ENCODE measurements at places on chromosomes 2 and 18.

DNA sequence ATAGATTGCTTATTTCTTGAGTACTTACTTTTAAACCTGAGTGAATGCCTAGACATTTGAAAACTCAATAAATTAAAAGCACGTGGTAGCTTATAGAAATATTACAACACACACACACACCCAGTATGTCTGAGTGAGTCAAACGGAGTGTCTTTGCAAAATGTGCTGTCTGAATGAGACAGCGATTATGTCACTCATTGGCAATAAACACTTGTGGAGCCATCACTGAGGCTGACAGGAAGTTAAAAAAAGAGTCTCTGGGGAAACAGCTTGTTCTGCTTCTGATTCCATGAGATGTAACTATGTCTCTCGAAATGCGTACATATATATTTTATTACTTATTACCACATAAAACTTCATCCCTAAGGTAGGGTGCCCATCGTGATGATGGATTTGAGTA lies 22.3 kb upstream of the VPS4B start:
- DNase-seq: no peak

- no peak for DNase-seq
Observed at GRCh38 chr18:70994116-70994515, 705.3 kb downstream of the SOCS6 start.

- DNase-seq: no peak
Observed at GRCh38 chr18:13239171-13239956, 20.8 kb downstream of the LDLRAD4 start.

DNA sequence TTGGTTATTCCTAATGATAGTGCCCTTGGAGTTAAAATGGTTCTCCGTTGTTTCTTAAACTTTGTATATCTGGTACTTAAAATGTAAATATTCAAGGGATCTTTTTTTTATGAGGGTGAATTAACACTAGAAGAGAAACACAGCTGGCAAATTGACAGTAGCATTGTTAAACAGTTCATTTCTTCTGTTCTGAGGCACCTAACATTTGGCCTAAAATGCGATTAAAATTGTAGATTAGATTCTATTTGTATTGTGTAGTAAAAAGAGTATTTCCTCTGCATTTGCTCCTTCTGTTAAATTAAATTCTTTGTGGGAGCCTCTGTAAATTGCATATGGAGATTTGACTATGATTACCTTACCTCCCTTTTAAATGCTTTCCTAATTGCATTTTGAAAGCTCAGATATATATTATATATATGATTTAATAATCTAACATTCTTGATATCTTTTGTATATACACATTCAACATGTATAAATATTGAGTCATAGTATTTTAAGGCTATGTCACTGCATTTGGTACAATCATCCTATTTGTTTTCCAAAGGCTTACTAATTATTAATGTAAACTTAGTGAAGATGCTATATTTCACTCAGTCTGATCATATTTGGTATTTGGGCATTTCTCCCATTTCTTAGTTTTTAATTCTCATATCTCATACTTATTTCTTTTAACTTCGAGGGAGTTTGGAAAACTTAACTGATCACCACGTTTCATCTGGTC lies 124.4 kb downstream of the AGPS start:
- no peak for DNase-seq

- DNase-seq: no peak
Observed at GRCh38 chr2:117523267-117523666, 291.2 kb upstream of the DDX18 start.

DNA sequence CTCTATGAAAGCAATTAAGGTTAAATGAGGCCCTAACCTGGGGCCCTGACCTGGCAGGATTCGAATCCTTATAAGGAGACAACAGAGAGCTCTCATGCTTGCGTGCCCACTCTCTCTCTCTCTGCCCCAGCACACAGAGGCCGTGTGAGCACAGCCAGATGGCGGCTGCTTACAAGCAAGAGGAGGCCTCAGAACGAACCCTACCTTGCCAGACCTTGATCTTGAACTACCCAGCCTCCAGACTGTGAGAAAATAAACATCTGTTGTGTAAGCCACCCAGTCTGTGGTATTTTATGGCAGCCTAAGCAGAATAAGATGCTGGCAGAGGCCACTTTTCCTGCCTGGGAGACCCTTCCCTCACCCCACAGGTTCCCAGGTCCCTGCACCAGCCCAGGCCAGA lies 5.2 kb upstream of the UBE2F start:
- no peak for DNase-seq

DNA sequence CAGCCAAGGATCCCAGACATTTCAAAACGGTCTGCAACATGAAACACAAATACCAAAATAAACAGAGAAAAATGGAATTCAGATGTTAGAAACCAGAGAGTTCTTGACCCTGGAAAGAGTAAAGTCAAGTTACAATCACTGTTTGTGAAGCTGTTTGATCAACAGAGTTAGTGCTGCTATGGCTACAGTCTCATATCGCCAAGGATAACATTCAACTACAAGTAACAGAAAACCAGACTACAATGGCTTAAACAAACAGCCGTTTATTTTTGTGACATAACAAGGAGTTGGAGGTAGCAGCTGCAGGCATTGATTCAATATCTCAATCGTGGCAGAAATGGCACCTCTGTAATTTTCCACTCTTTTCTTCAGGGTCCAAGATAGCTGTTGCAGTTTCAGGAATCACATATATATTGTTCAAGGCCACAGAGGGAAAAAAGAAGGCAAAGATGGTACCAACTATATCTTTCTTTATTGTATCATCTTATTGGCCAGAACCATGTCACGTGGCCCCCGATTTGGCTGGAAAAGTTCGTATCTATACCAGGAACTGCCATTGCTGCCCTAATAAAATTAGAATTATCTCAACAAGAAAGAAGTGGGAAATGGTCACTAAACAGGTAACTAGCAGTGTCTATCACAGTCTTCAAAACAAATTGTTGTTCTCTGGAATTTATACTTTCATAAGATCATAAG lies 17.7 kb upstream of the HNRNPLL start:
- DNase-seq: no peak

GRCh38 chr2:74502720-74503505 lies 3.5 kb upstream of the LBX2 start:
- DNase-seq: no peak

DNA sequence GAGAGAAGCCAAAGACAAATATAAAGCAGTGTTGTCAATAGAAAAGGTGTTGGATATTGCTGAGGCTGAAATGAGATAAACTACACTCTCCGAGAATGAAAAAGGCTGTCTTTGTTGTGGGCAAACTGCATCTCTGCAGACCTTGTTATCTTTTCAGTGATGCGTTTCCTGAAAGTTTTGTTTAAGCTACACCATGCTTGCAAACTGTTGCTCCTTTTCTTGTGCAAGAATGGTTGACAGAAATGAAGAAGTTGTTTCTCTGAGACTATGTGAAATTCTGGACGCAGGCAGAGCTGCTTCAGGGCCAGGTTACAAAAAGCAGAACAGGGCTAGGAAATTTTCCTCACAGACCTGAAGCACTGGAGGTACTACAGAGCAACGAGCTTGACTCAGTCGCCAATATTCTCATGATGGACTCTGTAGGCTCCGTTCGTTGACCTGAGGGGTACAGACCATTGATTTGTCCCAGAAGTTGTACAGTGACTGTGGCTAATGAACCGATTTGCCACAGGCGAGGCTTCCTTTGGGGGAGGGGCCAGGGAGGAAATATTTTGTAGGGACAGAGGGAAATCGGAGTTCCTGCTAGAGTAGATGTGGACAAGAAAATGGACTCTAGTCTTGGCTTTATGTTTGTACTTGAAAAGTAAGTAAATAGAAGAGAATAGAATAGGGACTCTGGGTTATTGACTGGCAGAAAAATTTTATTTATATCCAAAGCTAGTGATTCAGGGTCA lies 3.5 kb upstream of the ATL2 start:
- DNase-seq: no peak

- no peak for DNase-seq
Observed at GRCh38 chr18:56873441-56874140, 222.4 kb downstream of the WDR7 start.

DNA sequence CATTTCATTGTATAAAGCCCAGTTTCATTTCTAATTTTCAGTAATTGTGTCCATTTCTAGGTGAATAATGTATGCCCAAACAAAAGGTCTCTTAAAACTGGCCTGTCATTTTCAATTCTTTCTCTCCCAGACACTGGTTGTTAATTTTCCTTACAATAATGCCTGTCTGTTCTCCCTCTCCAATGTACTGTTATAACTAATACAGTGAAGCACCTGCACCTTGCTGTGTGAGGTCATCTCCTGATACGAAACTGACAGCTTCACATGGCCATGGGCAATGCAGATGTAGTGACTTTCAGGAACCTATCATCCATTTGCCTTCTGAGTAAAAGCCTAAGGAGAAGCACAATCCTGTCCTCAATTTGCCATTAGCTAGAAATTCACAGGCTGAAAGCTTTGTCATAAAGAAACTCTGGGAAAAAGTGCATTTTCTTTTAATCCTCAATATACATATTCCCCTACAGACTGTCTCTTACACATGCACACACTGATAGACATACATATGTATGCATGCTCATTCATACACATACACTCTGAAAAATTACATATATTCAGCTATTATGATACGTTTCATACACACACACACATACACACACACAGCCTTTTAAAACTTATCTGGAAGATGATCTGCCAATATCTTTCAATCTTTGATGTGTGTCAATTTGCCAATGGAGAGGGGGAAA lies 1030.3 kb downstream of the TDRD15 start:
- no peak for DNase-seq

DNA sequence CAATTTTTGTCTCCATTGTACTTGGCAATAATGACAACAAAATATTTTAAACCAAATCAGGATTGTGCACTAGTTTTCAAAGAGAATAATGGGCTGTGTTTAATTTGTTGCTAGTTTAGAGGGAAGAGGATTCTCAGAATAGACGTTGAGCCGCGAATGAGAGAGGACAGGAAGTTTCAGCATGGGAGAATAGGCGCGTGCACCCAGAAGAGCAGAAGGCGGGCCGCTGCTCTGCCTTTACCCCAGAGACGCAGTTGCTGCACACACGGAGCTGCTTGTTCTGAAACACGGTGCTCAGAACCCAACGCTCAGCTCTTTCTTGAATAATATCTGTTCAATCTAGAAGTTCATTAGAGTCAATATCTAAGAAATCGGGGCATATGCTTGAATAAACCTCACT lies 223.4 kb downstream of the MYT1L start:
- DNase-seq: no peak
